RKO (cell line): ENCODE measurements at places on chromosomes 3 and 15.
A peak's percentile ranks its signal among the peaks of the same experiment; 100 is the strongest.

DNA sequence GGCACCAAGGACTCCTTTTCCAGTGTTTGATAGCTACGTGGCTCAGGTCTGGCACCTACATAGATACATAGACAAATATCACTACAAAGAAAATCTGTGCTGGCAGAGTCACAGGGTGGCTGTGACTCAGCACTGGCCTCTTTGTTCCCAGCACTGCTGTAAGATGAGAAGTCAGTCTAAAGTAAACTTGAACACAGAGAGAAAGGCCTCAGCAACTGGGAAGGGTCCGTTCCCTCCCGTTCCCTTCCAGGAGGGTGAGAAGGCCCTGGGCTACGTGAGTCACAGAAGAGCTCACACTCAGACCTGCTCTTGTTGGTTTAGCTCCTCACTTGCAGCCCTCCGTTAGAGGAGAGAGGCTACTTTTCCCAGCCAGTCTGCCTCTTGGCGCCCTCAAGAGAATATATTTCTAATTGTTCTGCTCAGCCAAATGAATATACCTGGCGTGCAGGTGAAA is 23.1 kb downstream of the ANXA2 start:
- DNase-seq, result peak; percentile 85

DNA sequence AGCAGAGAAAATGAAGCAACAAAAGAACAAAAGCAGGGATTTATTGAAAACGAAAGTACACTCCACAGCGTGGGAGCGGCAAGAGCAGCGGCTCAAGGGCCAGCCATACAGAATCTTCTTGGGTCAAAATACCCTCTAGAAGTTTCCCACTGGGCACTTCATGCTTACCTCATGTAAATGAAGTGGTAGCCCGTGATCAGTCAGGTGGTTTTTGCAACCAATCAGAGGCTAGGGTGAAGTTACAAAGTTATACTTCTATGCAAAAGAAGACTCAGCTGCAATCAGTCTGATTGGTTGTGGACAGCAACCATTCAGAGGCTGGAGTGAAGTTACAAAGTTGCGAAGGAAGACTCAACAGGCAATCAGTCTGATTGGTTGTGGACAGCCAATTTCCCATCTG is 37.8 kb upstream of the TRH start:
- no peak for DNase-seq

DNA sequence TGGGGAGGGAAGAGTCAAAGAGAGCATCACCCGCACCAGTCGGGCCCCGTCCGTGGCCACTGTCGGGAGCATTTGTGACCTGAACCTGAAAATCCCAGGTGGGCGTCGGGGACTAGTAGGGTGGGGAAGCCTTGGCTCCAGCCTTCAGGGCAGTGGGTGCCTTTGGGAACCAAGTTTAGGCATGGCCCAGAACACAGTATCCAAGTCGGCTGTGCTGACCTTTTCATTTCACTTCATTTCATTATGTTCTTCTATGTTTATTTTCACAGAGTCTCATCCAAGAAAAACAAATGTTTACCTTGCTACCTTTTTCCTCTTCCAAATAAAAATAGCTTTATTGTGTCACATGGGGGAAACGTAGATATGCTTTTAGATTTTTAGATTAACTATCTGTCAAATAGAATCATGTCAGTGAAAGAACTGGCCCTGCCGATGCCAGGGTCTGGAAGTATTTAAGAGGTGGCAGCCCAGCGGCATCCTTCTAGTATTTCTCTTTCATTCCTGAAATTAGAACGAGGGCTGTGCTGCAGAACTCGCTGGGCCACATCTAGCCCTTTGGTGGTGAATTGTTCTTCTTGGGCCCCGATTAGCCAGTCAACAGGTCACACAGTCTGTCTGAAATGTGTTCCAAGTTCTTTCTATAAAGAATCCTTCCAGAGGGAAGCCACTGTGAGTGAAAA is 60.5 kb downstream of the DNASE1L3 start:
- DNase-seq, result no peak

GRCh38 chr3:127384717-127385539 is 97.1 kb upstream of the PRR20G start:
- no peak for DNase-seq

DNA sequence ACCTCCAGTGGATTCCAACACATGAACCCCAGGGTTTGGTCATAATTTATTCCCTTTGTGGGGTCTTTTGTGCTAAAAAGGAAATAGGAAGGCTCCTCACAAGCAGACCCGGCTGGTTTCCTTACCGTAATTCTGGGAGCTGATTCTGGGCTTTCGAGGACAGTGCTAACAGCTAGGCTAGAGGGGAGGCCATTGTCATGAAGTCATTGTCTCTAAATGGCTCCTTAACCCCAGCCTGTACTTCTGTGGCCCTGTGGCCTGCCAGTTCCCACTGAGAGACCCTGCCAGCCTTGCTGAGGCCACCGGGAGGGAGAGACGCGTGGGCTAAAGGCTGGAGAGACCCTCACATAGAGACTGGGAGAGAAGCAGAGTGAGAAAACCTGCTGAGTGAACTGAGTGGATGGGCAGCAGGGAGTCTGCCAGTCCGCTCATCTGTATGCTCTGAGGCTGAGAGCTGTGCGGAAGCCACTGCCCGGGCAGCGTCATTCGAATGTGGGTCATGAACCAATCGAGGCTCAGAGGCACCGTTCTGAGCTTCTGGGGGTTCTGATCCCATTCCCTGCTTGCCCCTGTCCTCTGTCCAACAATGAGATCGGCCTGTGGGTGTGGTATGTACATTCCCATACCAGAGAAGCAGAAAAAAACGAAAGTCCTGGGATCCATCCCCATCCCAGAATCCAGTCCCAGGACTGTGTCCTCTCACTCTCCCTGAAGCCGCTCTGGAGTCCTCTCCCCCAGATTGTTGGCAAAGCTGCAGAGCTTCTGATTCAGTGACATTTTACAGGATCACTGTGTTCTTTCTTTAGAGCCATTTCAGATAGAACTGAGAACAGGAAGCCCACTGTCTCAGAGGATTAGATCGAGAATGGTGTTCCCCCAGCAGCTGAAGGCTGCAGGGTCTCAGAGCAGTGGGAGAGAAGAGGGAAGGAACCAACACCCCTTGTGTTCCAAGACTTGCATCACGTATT is 21.3 kb upstream of the DGKG start:
- no peak for DNase-seq

DNA sequence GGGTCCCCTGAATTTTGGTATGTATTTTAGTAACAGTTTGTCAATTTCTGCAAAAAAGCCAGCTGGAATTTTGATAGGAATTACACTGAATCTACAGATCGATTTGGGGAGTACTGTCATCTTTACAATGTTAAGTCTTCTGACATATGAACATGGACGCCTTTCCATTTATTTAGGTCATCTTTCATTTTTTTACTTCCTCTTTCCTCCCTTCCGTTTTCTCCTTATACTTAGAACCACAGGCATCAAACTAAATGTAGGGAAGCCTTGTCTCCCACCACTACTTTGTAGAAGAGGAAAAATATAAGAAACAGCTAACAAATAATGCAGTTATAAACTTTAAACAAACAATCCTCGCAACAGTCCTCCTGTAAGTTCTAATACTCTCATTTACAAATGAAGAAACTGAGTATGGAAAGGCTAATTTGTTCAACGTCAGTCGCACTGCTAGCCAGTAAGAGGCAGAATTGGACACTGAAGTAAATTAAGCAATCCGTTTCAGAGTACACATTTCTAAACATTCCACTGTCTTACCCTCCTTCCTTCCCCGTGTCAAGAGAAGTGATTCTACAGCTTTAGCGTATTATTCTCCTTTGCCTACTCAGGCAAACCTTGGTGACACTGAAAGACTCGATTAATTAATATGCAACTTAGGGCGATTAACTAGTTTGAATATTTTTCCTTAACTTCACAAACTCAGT is 25.6 kb downstream of the RHOA start:
- DNase-seq, result no peak

DNA sequence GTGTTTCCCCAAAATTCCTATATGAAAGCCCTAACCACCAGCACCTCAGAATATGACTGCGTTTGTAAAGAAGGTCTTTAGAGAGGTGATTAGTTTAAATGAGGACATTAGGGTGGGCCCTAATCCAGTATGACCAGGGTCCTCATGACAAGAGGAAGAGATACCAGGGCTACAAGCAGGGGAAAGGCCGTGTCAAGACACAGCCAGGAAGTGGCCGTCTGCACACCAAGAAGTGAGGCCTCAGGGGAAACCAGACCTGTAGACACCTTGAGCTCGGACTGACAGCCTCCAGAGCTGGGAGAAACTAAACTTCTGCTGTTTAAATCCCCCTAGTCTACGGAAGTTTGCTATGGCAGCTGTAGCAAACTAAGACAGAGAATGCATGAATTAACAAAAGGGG is 14.2 kb downstream of the KIF7 start:
- no peak for DNase-seq

GRCh38 chr3:28018925-28019718 is 222.3 kb upstream of the CMC1 start:
- DNase-seq, result no peak

DNA sequence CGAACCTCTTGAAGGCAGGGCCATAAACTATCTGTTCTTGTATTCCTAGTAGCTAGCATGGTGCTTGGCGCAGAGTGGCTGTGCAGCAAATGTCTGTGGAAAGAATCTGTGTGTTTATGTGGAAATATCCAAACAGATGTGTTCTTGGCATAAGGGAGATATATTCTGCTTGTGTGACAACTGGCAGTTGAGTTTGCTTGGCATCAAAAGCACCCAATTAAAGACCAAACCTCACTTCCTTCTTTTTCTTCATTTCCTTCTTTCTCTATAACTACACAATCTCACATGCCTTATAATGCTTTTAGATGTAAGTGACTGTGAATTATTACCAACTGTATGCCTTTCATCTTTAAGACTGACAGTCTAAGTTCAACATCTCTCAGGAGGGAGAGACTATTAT is 296.5 kb downstream of the SLC9A9 start:
- DNase-seq, result no peak

- no peak for DNase-seq
Observed at GRCh38 chr3:109025896-109026295, 72.2 kb upstream of the GUCA1C start.

- no peak for DNase-seq
Observed at GRCh38 chr3:43284171-43284570, 2.2 kb upstream of the SNRK start.

DNA sequence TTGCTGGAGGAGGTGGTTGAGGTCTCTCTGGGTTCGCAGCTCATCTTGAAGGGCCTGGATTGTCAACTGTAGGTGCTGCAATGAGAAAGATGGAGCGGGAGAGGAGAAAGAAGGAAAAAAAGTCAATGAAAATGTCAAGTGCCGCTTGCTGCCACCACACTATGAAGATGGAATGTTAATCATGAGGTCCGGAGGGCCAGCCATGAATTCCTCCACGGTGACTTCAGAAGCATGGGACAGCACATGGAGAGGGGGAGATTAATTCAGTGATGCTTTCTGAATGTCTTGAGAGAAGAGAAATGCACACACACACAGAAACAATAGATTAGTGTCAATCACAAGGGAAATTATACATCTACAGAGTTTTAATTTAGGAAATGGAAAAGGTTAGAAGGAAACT is 171.9 kb downstream of the ERC2 start:
- no peak for DNase-seq

DNA sequence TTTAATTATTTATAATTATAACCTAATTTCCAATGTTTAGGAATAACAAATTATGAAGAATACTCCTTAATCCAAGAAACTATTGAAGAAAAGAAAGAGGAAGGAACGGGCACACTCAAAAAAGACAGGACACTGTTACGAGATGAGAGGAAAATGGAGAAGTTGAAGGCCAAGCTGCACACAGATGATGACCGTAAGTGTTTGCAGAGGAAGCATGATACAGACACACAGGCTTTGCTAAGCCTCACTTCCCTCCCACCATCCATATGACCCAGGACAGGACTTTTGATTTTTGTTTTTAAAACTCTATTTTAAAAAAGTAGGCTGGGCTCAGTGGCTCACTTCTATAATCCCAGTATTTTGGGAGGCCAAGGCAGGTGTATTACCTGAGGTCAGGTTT is 389.4 kb upstream of the TPM1 start:
- DNase-seq, result no peak

GRCh38 chr3:137669519-137670060 is 94.5 kb upstream of the SOX14 start:
- DNase-seq, result no peak

GRCh38 chr15:91572110-91572509 is 281.4 kb upstream of the SLCO3A1 start:
- no peak for DNase-seq

DNA sequence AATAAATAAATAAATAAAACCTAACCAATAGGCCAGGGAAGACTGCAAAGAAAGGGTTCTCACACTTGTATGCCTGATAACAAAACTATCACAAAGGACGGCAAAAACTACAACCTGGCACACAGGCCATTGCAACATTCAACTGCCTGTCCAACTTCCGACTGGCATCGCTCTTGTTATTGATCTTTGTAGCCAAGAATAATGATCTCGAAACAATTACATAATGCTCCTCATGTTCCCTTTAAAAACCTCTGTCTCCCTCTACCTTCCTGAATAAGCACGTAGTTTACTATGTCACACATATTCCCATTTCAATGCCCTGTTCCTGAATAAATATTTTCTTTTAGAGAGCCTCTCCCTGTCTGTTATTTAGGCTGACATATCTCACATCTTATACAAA is 74.3 kb downstream of the B3GNT5 start:
- DNase-seq, result no peak

GRCh38 chr3:71726146-71726545 is 944 bp upstream of the EIF4E3 start:
- no peak for DNase-seq

DNA sequence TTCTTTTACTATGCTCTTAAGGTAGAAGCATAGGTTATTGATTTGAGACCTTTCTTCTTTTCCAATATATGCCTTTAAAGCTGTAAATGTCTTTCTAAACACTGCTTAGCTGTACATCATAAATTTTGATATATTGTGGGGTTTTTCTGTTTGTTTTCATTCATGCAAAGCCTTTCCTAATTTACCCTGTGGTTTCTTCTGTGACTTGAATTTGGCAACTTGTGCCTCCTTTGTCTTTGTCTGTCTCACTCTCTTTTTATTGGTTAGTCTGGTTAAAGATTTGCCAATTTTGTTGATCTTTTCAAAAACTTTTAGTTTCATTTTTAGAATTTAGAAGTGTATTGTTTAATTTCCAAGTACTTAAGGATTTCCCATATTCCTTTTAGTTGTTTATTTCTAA is 343.1 kb downstream of the OXSM start:
- DNase-seq, result no peak

- no peak for DNase-seq
Observed at GRCh38 chr3:50588759-50589433, 19.6 kb downstream of the HEMK1 start.

GRCh38 chr15:55796321-55796965 is 53.5 kb upstream of the PRTG start:
- DNase-seq, result no peak

- DNase-seq, result no peak
Observed at GRCh38 chr15:38547255-38547997, 17.2 kb downstream of the RASGRP1 start.

- no peak for DNase-seq
Observed at GRCh38 chr15:82174471-82175235, 87.9 kb downstream of the EFL1 start.

GRCh38 chr3:150763841-150764483 is 993 bp upstream of the SIAH2 start:
- DNase-seq, result peak; percentile 76

- DNase-seq, result no peak
Observed at GRCh38 chr3:122057671-122058070, 2.5 kb downstream of the CD86 start.
